ENCODE measurements at places on chromosomes 4 and X. TPM values are rescaled to one million over a fixed set of nuclear protein-coding genes. Genes with fewer than 3 reads are reported as not detected.

DNA sequence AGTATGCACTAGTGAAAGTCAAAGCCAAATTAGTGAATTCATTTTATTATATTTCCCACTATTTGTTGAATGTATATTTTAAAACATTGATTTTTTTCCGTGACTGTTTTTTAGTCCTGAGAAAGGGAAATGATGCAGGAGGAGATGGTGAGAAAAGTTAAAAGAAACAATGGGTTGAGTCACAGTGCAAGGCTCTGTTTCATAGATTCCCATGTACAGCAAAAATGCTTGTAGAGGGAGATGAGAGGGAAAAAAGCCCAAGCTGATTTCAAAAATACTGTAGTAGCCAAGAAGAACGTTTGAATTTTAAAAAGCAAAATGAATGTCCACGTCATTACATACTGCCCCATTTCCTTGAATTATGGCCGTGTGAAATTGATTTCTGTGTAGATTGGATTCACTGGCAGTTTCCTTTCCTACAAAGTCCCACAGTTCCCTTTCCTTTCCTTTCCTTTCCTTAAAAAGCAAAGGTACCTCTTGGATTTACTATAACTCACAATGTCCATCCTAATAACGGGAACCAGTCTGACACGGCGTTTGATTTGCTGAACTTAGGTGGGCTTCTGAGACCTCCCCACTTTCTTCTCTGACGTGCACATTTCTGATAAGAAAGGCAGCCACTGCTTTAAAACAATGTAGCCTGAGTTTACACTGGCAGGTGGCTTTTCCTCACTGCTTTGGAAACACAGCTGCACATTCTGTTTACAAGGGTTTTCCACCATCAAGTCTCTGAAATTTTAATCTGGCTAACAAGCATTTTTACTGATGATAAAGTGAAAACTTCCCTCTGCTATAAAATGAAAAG is 63.7 kb downstream of the SPCS3 start:
- ATAC-seq = no peak

GRCh38 chrX:134431894-134432293 is 28.1 kb upstream of the HPRT1 start:
- peak; percentile 98 for ATAC-seq

DNA sequence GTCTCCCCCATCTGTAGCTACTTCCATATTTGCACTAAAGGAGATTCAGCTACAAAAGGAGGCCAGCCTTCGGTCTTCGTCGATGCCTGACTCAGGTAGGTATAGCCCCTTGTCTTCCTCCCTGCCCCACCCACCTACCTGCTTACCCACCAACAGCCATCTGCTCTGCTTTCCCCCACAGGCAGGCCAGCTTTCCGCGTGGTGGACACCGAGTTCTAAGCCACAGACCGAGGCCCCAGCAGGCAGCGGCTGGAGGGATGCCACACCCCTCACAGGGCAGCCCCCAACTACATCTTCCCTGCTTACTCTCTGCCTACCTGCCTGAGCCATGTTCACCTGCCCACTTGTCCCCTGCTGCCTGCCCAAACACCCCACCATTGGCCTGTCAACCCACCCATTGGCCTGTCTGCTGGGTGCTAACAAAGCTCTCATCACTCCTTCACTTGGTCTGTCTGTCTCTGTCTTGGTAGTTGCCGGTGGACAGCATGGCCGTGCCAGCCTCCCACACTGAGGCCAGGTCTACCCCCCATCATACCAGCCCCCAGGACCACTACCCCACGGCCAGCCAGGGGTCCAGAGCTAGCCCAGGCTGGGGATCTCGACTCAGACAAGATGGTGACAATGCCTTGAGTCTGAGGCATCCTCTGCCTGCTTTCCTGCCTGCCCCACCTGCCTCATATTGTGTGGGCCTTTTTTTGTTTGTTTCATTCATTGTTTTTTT is 4.1 kb upstream of the USP11 start:
- no peak for ATAC-seq

DNA sequence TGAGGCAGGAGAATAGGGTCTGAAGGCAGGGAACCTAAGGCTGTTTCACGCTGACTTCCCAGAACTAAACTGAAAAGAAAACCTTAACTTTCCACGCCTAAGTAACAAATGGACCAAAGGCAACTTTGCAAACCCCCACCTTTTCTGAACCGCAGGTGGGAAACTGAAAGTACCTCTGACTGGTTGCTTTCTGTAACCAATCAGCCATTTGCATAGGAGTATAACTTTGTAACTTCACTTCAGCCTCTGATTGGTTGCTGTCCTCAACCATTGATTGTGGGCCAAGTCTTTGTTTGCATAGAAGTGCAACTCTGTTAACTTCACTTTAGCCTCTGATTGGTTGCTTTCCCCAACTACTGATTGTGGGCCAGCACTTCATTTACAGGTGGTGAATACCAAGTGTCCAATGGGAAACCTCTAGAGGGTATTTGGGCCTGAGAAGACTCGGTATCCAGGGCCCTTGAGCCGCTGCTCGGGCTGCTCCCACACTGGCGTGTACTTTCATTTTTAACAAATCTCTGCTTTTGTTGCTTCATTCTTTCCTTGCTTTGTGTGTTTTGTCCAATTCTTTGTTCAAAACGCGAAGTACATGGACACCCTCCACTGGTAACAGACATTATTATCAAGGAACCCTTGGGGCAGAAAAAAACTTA is 121.6 kb upstream of the CBR4 start:
- ATAC-seq = no peak

DNA sequence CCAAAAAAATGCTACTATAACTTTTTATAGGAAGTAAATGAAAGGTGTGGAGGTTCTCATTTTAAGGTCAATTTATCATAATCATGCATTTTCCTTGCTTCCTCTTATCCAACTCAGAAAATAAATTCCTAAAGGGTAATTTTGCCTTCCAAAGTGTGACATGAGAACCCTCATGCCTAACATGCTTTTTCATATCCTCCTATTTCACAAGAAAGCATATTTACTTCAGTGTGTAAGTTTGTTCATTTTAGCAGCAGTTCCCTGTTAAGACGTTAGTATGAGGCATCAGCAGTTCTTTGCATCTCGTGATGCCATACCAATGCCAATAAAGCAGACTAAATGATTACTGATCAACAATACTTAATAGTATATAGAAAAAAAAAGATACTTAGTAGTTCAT is 18.4 kb downstream of the WDFY3 start:
- no peak for ATAC-seq

The PPBP gene
- not detected for total RNA-seq

DNA sequence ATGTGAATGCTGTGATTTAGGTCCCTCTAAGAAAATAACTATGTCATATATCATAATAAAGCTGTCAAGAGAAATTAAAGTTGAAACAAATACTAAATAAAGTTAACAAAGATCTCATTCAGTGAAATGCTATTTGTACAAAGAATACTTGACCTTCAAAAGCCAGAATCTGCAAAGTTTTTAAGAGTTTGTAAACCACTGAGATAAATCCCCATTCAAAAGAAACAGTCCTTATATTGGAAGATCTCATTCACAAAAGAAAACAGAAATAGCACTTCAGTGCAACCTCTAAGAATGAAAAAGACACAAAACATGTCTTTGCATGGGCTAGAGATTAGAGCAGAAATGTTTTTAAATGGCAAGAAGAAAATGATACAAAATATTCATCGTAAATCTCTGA is 149.1 kb upstream of the USP38 start:
- ATAC-seq = no peak

GRCh38 chr4:25697516-25697915 is 41.9 kb downstream of the SLC34A2 start:
- ATAC-seq = no peak

DNA sequence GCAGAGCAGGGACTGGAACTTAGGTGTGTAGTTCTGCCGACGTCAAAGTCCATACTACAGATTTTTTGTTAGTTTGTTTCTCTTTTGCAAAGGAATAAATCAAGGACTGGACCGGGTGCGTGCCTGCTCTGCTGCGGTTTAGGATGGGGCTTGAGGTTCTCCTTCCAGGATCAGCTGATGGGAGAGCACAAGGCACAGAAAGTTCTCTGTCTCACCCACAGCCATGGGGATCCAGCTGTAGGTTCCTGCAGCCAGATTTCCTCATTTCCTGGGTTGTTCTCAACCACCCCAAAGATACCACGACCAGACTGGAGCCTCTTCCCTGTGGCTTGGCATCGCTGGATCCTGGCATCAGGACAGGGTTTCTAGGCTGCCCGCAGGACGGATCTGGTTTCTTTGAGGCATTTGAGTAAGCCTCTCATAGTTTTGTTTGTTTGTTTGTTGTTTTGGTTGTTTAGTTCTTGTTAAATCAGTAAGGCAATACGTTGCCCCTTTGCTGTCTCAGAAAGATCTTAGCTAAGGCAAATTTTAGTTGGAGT is 789 bp upstream of the SRPX start:
- no peak for ATAC-seq

- no peak for ATAC-seq
Observed at GRCh38 chr4:54318904-54319303, 89.8 kb downstream of the PDGFRA start.

The TCEAL9 gene
- total RNA-seq = 0.73 TPM

DNA sequence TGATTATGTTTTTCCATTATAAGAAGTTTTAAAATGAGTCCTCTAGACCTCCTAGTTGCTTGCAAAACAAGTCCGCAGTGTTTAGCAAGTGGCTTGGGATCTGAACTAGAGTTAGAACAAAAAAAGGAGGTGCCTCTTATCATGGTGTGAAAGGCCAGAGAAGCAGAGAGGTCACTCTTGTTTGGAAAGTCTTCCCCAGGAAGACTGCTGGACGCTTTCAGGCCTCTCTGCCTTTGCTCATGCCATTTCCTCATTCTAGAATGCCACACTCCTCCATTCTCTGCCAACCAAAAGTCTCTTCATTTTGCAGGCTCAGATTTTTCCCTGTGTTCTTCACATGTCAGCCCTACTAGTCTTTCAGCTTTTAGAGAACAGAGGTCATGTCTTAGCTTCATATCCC is 14.9 kb downstream of the PARM1 start:
- ATAC-seq = no peak

DNA sequence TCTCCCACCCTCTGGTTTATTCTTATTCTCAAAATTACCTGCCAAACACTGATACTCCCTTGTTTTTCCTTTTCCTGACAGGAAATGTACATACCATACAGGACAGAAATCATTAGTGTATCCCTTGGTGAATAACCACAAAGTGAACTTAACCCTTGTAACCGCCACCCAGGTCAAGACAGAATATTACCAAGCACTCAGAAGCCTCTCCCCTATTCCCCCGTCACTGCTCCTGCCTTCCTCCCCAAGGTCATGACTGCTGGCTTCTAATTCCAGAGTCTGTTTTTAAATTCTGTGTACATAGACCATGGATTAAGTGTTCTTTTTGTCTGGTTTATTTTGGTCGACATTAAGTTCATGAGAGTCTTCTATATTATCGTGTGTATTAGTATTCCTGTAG is 37.7 kb downstream of the HTT start:
- ATAC-seq = no peak

GRCh38 chr4:113263274-113263673 is 213.8 kb downstream of the ANK2 start:
- ATAC-seq = no peak

The GYPB gene
- not detected for total RNA-seq

GRCh38 chrX:40081679-40082068 is 16.1 kb downstream of the BCOR start:
- ATAC-seq = no peak

DNA sequence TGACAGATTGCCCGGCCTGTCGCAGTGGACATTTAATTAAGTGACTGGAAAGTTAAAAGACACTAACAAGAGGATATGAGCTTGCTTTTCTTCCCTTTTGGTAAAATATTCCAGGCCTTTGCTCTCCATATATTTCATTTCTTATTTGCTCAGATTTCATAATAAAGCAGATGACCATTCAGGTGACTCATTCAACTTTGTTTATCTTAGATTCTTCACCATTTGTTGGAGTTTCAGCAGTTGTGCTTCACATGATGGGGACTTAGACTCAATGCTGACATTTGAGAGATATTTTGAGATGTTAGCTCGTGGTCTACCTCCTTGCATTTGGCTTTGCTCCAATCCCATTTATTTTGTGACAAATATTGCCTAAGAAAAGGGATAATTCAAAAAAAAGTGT is 312.2 kb downstream of the ARHGAP24 start:
- ATAC-seq = no peak

DNA sequence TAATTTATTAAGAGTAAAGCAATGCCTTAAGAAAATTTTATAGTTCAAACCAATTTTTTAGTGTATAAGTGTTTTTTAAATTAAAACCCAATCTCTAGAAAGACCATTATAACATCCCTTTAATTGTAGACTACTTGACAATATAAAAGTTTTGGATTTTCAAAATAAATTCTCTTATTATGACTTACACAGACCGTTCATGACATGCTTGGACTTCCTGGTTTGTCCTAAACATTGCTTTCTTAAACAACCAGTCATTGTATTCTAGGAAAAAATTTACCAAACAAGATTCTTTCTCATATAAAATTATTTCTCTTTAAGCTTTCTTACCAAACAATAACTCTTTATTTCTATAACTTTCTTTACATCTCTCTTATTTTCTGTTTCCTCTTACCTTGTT is 49.0 kb upstream of the CXorf51A start:
- no peak for ATAC-seq

The SMIM9 gene
- total RNA-seq = not detected

DNA sequence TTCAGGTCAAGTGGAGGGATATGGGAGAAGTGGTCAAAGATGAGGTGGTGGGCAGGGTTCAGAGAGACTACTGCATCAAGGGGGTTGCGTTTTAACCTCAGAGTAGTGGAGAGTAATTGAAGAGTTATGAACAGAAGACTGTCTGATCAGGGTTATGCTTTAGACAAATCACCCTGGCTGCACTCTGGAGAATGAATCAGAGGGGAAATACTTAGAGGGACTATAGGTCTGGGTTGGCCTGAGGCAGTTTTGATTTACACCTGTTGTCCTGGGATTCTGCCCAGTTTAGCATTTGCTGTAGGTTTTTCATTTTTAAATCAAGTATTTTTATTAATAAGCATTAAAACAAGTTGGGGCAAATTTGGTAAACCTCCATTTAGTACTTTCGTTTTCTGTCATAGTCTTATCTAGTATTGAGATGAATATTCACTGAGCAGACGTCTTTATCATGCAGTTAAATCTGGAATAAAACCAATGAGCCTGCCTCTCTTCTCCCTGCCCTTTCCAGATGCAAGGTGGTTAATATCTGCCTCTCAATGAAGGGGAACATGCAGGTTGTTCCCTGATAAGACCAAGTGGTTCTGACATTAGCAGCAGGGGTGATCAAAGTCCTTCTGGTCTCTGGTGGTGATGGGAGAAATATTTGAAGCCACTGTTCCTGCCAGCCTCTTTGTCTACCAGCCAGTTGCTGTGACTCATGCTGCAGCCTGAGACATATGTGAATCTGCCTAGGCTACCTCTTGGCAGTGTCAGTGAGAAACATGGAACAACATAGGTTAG is 116.0 kb upstream of the RPS6KA3 start:
- ATAC-seq = peak; percentile 43
